ENCODE measurements at places on chromosomes 12 and 14. TPM values are rescaled to one million over a fixed set of nuclear protein-coding genes. Genes with fewer than 3 reads are reported as not detected.

Gene KRT6C
- total RNA-seq = not detected

DNA sequence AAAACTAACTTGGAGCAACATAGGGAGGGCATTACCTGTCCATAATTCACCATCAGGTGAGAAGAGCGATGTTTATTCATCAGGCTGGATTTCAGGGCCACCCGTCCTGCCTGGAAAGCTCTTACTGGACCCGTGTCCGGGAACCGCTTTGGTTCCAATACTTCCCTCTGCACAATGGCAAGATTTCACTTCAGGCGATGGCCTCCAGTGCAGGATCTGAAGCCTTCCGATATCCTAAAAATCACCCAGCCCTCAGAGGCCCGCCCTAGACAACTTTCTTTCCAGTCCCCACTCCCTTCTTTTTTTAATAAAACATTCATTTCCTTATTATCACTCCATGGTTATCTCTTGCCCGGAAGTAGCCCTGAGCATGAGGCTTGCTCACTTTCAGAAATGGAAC is 92.5 kb downstream of the BCL11B start:
- peaks cover 57% of the 10 kb centered on the region for H3K36me3 ChIP-seq
- H3K27ac ChIP-seq = peak overlapping the region; percentile 84
- no peak overlapping the region for H3K4me3 ChIP-seq

- H3K27me3 ChIP-seq = peaks cover 2% of the 10 kb centered on the region
- DNase-seq = no peak
- H3K36me3 ChIP-seq = no peaks in the 10 kb centered on the region
- H3K27ac ChIP-seq = no peak overlapping the region
Observed at GRCh38 chr14:68630081-68630571, 162.7 kb downstream of the ZFP36L1 start.

Gene SLC10A1
- total RNA-seq = not detected

Gene NGB
- total RNA-seq = not detected

- DNase-seq = no peak
- no peak overlapping the region for H3K27ac ChIP-seq
- peaks cover 7% of the 10 kb centered on the region for H3K36me3 ChIP-seq
- H3K4me1 ChIP-seq = peaks cover 18% of the 10 kb centered on the region
- peaks cover 3% of the 10 kb centered on the region for H3K27me3 ChIP-seq
Observed at GRCh38 chr12:93373961-93374656, 3.6 kb upstream of the NUDT4 start.

DNA sequence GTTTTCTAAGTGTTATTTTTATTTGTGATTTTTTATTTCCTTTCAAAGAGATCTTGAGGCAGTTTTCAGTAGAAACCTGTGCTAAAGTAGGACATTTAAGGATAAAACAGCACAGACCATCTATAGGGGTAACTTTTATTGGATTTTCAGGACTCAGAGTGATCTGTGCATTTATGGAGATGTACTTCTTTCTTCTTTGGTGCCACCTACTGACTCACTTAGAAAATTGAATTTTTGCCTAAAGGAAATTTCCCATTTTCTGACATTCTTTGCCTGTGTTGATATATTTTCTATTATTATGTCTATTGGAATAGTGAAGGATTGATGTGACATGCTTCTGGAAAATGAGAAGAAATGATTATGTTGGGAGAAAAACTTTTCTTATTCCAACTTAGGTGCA is 113.0 kb downstream of the UNC79 start:
- H3K4me1 ChIP-seq = peaks cover 3% of the 10 kb centered on the region
- H3K27me3 ChIP-seq = peaks cover 19% of the 10 kb centered on the region
- DNase-seq = no peak
- H3K27ac ChIP-seq = no peak overlapping the region

Gene DTX1
- total RNA-seq = 0.16 TPM

GRCh38 chr14:61227884-61228591 is 53.1 kb downstream of the TMEM30B start:
- peaks cover 13% of the 10 kb centered on the region for H3K4me1 ChIP-seq
- no peak overlapping the region for H3K4me3 ChIP-seq
- no peak overlapping the region for H3K27ac ChIP-seq
- DNase-seq = no peak
- no peaks in the 10 kb centered on the region for H3K36me3 ChIP-seq
- H3K27me3 ChIP-seq = peaks cover 9% of the 10 kb centered on the region

DNA sequence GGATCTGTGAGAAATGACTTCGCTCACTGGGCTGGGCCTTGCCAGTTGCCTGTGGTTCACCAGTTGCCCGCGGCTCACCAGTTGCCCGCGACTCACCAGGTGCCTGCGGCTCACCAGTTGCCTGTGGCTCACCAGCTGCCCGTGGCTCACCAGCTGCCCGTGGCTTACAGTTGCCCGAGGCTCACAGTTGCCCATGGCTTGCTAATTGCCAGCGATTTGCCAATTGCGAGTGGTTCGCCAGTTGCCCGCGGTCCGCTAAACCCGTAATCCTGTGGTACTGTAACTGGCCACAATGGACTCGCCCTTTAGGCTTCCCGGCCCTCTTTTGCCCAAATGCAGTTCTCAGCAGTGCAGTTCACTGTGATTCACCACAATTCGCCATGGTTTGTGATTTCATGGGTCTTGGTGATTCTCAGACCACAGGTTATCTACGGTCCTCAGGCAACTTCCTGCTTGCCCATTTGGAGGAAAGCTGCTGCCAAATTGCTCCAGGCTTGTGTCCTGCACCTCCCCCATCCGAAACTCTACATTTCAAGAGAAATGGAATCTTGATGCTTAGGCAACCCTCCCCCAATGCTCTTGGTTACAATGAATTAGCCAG is 15.0 kb upstream of the MEG3 start:
- no peaks in the 10 kb centered on the region for H3K36me3 ChIP-seq
- no peak overlapping the region for H3K27ac ChIP-seq
- no peak for DNase-seq
- no peak overlapping the region for H3K4me3 ChIP-seq

GRCh38 chr12:113587720-113588119 is 116.0 kb upstream of the LHX5 start:
- DNase-seq = no peak

GRCh38 chr12:102461501-102461900 is 18.9 kb downstream of the IGF1 start:
- H3K4me3 ChIP-seq = no peak overlapping the region
- H3K36me3 ChIP-seq = no peaks in the 10 kb centered on the region
- no peak overlapping the region for H3K27ac ChIP-seq
- no peaks in the 10 kb centered on the region for H3K4me1 ChIP-seq
- peaks cover 11% of the 10 kb centered on the region for H3K27me3 ChIP-seq
